Retinal pigment epithelial cell (primary cell): ENCODE measurements at places on chromosomes 3 and 15.

GRCh38 chr3:129855170-129855831 is 38.2 kb downstream of the TMCC1 start:
- no peak for DNase-seq

DNA sequence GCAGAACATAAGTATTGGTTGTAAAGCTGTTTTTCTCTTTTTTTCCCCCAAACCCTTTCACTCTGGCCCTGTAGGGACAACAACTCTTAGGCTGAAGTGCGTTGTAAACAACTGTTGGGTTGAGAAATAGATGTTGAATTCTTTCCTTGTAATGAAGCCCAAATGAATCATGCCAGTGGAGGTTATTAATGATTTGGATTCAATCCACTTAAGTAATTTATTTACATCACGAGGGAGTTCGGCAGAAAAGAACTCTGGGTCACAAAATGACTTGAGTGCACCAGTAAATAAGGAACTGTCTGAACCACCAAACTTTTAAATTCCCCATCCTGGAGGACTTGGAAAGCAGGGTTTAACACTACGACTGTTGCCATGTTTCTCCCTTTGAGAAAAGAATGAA is 218.9 kb downstream of the PDZRN3 start:
- DNase-seq = no peak

- DNase-seq = no peak
These were observed 54.6 kb upstream of the ATOSA start for GRCh38 chr15:52733696-52734255.

- DNase-seq = no peak
These were observed 2.0 kb upstream of the SEMA3G start for GRCh38 chr3:52446631-52447511.

DNA sequence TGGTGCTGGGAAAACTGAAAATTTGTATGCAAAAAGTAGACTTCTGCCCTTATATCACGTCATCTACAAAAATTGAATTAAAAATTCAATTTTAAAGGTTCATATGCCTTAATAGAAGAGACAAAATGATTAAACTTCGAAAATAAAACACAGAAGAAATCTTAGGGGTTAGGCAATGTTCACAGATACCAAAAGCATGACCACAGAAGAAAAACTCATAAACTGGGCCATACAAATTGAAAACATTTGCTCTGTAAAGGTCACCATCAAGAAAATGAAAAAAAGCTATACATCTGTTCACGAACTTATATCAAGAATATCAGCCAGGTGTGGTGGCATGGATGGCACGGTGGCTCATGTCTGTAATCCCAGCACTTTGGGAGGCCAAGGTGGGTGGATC is 245.1 kb downstream of the PCCB start:
- DNase-seq = no peak

GRCh38 chr3:170815340-170815739 is 54.7 kb downstream of the RPL22L1 start:
- no peak for DNase-seq
